ENCODE measurements at places on chromosomes 2 and 18.
A peak's percentile ranks its signal among the peaks of the same experiment; 100 is the strongest.

- DNase-seq, result peak; percentile 82
Observed at GRCh38 chr2:70964596-70965386, 13.6 kb upstream of the ANKRD53 start.

GRCh38 chr2:174764280-174765255 lies at the start of gene CHRNA1:
CHRNA1 (minus strand) TSS chr2:174764472; CDS start chr2:174764394, 78 bp downstream.
- peak; percentile 44 for DNase-seq

DNA sequence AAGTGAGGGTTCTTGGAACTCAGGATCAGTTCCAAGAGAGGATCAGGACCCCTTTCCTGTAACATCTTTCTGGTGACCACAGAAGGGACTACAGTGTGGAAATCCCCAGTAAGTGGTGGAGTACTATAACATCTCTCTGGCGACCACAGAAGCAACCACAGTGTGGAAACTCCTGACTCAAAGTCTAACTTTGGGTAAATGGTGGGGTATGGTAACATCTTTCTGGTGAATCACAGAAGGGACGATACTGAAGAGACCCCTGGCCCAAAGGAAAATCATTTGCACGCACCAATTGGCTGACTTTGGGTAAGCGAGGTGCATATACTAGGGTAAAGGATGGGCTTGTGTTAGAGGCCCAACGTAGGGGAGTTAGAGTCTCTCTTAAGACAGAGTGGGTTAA lies 56.3 kb upstream of the GULP1 start:
- no peak for DNase-seq

DNA sequence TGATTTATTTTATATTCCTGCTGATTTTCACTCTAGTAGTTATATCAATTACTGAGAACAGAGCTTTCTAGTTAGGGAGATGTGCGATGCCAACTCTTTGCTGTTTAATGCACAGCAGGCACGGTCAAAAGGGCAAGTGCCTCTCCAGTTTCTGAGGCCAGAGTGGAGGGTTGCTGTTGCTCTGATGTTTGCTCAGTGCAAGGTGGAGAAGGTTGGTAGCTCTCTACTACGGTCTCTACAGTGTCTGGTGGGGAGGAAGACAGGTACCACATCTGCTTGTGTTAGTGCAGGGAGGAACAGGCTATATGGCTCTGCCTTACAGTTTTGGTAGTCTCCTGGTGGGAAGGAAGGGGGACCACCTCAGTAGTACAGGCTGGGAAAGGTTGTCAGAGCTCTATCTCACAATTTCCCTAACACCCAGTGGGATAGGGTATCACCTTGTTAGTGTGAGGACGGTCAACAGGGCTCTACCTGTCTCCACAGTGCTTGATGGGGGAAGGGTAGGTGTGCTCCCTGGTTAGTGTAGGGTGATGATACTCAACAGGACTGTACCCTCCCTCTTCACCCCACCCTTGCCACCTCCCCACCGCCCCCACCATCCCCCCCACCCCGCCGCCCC lies 85.9 kb downstream of the FANCL start:
- DNase-seq, result no peak

- no peak for DNase-seq
Observed at GRCh38 chr2:29195796-29196195, 80.6 kb downstream of the CLIP4 start.

GRCh38 chr2:205778356-205778755 lies 96.1 kb downstream of the NRP2 start:
- DNase-seq, result no peak

GRCh38 chr18:10401930-10402329 lies 52.5 kb upstream of the APCDD1 start:
- no peak for DNase-seq

DNA sequence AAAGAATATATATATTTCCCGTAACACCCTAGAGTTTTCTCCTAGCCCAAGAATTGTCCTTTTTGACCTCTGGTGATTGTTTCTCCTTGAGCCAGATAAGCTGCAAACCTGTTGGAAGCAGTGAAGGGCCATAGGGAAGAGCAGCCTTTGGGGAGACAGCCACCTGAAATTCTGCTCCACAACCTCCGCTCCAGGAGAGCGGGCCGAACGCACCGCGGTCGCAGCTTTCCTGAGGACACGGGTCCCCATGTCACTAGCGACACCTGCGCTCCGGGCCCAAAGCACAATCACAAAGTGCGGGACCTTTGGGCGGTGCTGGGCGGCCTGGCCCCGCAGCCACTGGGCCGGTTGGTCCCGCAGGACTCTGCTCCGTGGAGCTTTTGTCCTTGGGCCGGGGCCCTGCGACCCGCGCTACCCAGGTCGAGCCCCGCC lies 557 bp upstream of the DSG2 start:
- no peak for DNase-seq

GRCh38 chr18:42640160-42640559 lies 475.3 kb downstream of the RIT2 start:
- DNase-seq, result no peak

DNA sequence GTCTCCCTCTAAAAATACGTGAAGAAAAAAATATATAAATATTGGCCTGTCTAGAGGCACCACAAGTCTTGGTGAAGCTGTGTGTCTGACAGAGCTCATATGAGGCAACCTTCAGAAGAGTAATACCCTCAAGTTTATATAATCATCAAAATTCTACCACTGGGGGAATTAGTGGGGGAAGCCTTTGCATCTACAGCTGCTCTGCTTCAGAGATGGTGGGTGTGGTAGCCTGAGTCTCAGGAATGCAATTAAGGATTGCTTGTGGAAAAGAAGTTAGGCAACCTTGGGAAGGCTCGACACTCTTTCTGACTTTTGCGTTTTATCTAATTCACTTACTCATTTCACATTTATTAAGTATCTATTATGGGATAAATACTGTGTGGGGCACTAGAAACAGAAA lies 17.4 kb downstream of the TPGS2 start:
- DNase-seq, result peak; percentile 29

GRCh38 chr2:18708203-18708715 lies 118.9 kb upstream of the NT5C1B start:
- no peak for DNase-seq

DNA sequence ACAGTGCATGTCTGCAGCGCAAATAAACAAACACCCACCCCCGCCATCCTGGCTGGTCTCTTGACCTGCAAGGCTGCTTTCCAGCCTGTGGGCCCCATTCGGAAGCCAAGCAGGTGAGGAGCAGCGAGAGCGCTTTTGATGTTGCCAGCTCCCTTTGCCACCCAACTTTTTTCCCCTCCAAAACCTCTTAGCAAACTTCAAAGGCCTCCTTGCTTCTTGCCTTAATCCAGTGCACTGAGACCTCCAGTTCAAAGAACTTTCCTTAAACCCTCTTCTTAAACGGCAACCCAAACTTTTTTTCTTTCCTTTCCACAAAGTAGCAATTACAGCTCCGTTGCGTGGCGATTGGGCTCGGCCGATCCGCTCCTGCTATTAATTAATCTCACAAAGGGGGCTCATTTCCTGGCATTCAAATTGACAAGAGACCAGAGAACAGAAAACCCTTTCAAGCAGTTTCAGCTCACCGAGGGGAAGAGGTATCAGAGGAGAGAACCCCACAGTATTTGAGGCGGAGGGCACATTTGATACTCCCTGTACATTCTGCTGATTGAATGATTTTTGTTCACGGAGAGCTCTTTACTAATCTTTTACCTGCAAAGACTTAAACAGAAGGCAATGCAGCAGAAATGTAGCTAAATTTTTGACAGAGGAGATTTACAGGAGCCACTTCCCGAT lies 531.4 kb downstream of the TMEM182 start:
- no peak for DNase-seq

GRCh38 chr2:5766561-5766960 lies 74.4 kb downstream of the SOX11 start:
- DNase-seq, result peak; percentile 18

- no peak for DNase-seq
Observed at GRCh38 chr2:178859730-178860129, 52.5 kb upstream of the TTN start.

- DNase-seq, result no peak
Observed at GRCh38 chr18:22330508-22330907, 87.2 kb downstream of the CTAGE1 start.

DNA sequence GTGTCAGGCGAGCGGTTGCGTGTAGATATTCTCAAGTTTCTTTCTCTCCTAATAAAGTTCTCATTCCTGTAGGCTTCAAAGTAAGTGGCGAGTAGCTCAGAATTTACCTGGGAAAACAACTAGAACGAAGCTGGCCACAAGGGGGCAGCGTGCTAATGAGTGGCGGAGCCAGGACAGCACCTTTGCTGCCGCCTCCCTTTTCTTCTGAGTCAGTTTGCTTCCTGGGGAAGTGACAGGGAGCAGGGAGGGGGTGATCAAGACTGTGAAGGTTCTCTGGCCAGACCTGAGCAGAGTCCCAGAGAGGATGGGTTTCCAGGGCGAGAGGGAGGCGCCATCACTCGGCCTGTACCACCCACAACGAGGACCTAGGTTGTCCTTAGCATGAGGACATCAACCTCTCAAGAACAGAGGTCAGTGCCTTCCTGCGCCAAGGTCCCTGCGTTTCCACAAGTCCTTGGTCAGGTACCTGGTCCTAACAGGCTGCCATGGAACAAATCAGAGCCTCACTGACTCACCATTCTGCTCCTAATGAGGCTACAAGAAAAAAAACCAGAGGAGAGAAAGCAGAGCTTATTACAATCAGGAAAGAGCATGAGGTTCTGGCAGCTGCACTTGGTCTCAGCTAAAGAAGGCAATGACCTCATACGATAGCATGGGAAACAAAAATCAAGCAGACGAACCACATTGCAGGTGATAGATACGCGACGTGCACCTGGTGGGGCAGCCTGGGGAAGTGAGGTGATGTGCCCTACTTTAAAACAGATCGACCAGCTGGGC lies 98.7 kb downstream of the PLB1 start:
- DNase-seq, result peak; percentile 74

GRCh38 chr2:114400890-114401289 lies 41.6 kb upstream of the DPP10 start:
- no peak for DNase-seq

GRCh38 chr2:25720575-25720974 lies 47.2 kb upstream of the DTNB start:
- DNase-seq, result no peak

- DNase-seq, result no peak
Observed at GRCh38 chr18:49490246-49490762, 3.3 kb upstream of the C18orf32 start.

DNA sequence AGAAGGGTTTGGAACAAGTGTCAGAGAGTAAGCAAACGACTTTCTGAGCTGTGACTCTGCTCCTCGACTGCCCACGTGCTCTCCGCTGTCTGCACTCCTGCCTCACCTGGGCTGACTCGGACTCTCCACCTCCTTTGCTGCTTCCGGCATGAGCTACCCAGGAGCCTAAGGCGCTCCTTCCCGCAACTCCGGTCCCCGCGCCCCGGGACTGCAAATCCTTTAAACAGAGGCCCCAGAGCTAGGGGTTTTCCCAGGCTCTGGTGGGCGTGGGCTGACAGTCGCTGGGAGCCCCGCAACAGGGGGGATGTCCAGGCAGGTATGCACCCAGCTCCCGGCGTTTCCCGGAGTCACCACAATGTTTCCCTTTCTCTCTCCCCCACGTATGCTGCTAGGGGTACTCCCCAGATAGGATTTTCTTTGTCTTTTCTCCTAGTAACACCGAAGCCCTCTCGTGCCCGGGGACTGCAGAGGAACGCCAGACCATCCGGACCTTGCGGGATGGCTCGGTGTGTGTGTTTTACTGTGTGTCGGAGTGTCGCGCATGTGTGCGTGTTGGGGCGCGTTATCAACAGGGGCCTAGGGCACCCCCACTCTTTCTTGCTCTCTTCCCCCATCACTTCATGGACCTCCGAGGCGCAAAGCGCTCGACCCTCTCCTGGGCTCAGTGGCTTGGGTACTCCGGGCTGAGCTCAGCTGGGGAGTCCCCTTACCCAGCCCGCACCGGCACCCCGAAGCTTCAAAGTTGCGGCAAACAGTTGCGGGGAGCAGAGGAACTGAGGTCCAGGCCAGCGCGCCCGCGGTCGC lies 691 bp upstream of the THSD7B start:
- no peak for DNase-seq

GRCh38 chr2:157842106-157842879 lies 33.8 kb downstream of the ACVR1 start:
- DNase-seq, result no peak

DNA sequence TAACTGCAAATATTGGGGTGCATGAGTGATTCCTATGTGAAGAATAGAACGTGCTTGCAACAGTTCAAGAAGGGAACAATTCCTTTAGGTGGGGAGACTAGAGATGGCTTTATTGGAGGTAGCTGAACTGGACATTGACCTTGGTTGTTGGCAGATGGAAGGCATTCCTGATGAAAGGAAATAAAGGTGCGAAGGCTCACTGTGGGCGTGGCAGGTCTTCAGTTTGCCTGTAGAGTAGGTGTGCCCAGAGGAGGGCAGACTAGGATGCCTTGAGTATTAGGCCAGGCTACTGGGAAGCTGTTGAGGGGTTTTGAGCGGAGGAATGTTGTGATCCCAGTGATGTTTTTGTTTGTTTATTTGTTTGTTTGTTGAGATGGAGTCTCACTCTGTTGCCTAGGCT lies 2.8 kb downstream of the SPR start:
- no peak for DNase-seq

GRCh38 chr2:100957996-100958653 lies 44.0 kb upstream of the RPL31 start:
- DNase-seq, result peak; percentile 85

GRCh38 chr2:216188956-216189355 lies 79.8 kb downstream of the XRCC5 start:
- no peak for DNase-seq

DNA sequence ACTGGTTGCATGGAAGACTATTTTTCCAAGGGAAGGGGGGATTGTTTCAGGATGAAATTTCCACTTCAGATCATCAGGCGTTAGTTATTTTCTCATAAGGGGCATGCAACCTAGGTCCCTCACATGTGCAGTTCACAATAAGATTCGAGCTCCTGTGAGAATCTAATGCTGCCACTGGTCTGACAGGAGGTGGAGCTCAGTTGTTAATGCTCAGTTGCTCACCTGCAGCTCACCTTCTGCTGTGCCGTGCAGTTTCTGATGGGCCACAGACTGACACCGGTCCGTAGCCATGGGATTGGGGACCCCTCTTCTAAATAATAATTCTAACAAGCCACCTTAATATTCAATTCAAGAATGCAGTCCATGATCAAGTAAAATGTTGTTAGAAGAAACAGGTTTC lies 34.9 kb downstream of the PLCL1 start:
- no peak for DNase-seq

DNA sequence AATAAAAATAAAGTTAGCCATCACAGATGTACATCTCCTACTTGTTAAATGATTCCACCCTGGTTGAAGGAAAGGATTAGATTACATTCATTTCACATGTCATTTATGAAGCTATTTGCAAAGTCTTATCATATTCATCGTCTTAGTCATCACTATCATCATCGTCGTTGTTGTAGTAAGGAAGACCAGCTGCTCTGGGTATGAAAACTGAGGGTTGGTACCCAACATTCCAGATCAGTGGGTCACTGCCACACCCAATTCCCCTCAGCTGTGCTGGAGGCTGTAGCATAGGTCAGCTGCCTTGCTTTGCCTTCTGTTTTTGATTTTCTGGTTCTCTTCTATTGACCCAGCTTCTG lies 20.9 kb upstream of the CCBE1 start:
- peak; percentile 86 for DNase-seq
